ENCODE measurements at places on chromosomes 4 and X. TPM values are rescaled to one million over a fixed set of nuclear protein-coding genes. Genes with fewer than 3 reads are reported as not detected.

GRCh38 chr4:2177443-2178093 is 64.4 kb downstream of the HAUS3 start:
- no peak for DNase-seq

- DNase-seq = no peak
Measured at GRCh38 chr4:48483006-48483776, at the start of gene SLC10A4. Gene SLC10A4, plus strand, starts transcription at chr4:48483343. Its CDS starts 219 bp downstream, at chr4:48483562.

GRCh38 chr4:4539481-4539880 is 2.4 kb downstream of the STX18 start:
- no peak for DNase-seq

- DNase-seq = no peak
Measured at GRCh38 chr4:137067735-137068134, 464.6 kb downstream of the PCDH18 start.

DNA sequence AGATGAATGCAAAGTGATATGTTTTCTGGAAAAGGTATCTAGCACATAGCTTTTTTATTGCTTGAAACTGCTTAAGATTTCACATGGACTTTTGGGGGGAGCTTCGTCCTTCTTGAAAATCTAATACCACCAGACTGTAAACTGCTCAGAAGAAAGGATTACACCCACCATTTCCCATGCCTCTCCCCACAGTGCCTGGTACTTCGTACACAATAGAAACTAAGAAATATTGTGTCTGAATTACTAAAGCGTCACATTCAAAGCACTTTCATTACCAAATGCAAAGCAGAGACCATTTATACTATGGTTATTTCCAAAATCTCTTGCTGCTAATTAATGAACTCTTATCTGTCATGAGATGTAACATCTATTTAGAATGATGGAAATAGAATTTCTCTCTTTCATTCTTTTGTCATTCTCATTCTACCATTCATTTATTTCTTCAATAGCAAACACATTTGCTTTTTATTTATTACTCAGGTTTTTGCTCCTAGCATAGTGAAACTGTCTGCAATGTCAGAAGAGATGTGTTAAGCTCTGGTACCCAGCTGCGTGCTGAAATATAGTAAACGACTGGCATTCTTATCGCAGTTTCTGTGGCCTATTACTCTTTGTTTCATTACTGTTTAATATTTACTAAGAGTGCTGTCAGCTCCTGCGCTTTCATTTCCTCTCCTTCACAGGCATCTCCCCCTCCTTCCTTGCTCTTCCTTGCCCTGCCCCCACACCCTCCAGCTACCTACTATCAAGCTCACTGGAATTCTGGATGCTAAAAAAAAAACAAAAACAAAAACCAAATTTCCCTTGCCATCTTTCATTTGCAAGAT is 51.4 kb upstream of the RAPGEF2 start:
- DNase-seq = no peak

DNA sequence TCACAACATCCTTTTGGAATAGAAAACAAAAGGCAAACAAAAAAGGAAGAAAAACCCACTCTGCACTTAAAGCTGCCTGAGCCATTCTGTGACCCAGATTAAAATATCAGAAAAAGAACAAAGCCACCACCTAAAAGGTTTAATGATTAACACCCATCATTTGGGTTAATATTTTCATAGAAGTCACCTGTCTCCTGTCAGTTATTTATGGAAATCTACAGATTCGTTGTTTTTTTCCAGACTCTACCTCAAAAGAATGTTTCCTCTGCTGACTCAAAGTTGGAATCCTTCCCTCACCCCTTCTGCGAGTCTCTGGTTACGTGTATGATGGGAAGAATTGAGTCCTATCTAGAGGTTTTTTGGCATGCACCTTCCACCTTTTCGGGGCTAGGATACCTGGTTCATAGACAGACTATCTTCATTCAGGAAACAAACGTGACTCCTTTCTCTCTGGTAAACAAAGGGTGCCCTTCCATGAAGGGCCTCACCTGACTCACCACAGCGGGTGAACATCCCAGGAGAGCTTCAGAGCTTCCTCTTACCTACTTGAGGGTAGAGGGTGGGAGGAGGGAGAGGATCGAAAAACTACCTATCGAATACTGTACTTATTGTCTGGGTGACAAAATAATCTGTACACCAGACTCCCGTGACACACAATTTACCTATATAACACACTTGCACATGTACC is 19.6 kb upstream of the CA5B start:
- no peak for DNase-seq

GRCh38 chr4:145351922-145352321 is 129.7 kb upstream of the SMAD1 start:
- DNase-seq = no peak

DNA sequence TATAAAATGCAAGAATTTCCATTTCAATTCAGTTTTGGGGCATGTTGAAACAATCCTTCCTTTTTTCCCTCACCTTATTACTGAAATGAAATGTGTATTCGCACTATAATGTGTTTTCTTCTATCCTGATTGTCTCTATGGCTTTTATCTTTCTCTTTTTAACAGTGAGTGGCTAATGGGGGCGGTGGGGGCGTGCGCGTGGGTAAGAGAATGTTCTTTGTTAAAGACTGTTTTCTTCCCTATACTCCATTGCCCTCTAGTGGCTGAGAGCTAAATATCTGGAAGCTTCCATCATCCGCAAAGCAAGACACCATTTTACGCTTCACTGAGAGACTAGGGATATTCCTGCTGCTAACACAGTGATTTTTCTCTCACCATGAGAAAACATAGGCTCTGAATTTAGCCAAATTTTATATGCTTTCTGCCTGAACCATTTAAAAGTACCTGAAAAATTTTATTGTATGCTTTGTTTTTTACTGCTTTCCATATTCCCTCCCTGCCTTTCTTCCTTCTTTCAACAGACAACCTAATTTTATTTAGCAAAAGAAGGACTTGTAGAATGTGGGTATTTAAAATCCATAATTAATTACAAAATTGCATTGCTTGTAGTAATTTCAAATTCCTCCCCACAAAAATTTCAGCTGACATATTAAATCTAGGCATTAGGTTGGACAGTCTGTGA is 194.0 kb downstream of the GASK1B start:
- DNase-seq = peak; percentile 72

GRCh38 chr4:113584407-113585150 is 177.0 kb downstream of the CAMK2D start:
- peak; percentile 26 for DNase-seq

Gene GLRB
- 14.7 TPM for total RNA-seq

Gene PPP4R3C
- not detected for total RNA-seq

Measured in NCI-H460 (cell line).